ENCODE measurements at places on chromosomes 12 and 14. TPM values are rescaled to one million over a fixed set of nuclear protein-coding genes. Genes with fewer than 3 reads are reported as not detected.

Gene GZMH
- not detected for total RNA-seq

Gene SLC6A12
- not detected for total RNA-seq

Gene CLECL1
- not detected for total RNA-seq

Gene ITGB7
- 0.44 TPM for total RNA-seq

Gene ARID4A
- 12.4 TPM for total RNA-seq

Gene JDP2
- 48.6 TPM for total RNA-seq

Gene RTL1
- not detected for total RNA-seq

Gene TTC6
- total RNA-seq = under 0.01 TPM

Gene CLEC9A
- total RNA-seq = not detected

Gene TMX1
- total RNA-seq = 63.3 TPM

Gene CMA1
- not detected for total RNA-seq

Gene SDSL
- total RNA-seq = 6.1 TPM

Gene OTOGL
- total RNA-seq = under 0.01 TPM

Gene NRXN3
- total RNA-seq = under 0.01 TPM

Gene IFNG-AS1
- not detected for total RNA-seq

Gene GLIPR1L2
- 1.3 TPM for total RNA-seq
